Stimulated activated effector memory CD8-positive, alpha-beta T cell treated with anti-CD3 and anti-CD28 coated beads, Interleukin-12 subunit alpha, Interleukin-12 subunit beta, amount 100 ng/mL, for 72 hours (primary cell): ENCODE measurements at places on chromosomes 1 and 21.

- DNase-seq: no peak
These were observed 5.0 kb upstream of the PLA2G2C start for GRCh38 chr1:20191266-20191825.

DNA sequence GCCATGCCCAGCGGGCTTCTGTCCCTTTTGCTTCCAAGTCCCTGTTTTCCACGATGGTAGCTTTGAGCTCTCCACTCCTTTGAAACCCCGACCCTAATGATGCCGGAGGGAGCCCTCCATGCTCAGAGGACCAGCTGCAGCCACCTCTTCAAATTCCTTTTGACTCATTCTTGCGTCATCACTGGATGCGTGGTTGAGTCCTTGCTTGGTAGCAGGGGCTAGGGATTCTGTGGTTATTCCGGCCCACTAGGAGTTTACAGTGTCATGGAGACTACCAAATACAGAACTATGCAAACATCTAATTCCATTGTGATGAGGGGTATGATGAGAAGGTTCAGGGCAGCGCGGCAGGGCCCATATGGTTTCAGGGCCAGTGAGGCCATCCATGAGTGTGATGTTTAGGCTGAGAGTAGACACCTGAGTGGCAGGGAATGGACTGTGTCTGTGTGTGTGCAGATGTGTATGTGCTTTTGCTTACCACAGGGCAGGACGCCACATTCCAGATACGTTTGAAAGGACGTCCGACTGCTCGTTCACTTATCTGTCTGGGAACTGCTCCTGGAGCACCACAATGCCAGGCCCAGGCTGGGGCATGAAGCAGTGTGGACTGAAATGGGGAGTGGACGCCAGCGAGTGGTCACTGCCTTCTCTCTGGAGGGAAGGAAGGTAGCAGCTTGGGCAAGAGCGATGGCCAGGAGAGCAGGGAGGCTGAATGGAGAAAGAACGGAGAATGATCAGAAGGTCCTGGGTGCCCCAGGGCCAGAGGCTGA lies 30.4 kb upstream of the ZBTB21 start:
- no peak for DNase-seq

DNA sequence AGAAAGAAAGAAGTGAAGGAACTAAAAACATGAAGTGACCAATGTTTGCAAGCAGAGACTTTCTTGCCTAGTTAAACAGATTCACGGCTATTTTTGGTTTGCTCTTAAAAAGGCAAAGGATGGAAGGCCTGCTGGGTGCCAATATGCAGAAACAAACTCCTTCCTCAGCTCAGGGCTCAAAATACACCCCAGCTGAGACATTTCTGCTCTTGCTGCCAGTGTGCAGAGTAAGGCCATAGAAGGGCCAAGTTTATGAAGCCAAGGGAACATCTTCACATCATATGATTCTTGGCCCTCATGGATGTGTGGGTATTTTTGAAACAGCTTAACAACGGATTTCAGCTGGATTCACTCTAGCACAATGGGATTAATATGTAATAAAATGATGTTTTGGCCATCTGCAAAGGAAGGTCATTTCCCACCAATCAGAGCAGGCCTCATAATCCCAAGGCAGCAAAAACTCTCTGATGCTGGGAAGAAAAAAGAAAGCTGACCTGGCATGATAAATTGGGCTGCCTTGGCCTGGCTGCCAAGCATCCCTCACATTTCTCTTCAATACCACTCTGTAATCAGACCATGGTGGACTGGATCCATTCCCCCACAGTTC lies 70.7 kb downstream of the CAPZB start:
- no peak for DNase-seq

GRCh38 chr1:26938004-26938658 lies 16.6 kb downstream of the NUDC start:
- no peak for DNase-seq

- DNase-seq: no peak
These were observed 56.1 kb upstream of the SH3GLB1 start for GRCh38 chr1:86648255-86648654.

DNA sequence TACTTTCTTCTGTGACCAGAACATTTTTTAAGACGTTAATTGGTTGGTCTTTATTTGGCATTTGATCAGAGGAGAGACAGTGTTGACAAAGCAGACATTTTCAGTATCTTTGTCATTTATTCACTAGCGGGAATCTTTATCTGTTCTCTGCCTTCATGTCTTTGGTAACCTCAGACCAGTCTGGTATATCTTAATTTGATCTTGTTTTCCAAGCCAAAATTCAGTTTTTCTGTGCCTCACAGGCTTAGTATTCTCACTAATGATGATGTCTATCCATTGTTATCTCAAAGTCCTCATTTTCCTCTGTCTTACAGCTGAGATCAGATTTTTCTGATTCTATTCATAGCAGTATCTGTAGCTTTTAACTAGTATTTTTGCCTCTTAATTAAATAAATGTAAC lies 158.7 kb downstream of the GPR52 start:
- no peak for DNase-seq

GRCh38 chr1:33378976-33379375 lies 51.9 kb downstream of the PHC2 start:
- DNase-seq: no peak

- DNase-seq: no peak
These were observed 83.3 kb upstream of the PGBD5 start for GRCh38 chr1:230509281-230509977.

GRCh38 chr21:42315296-42315891 lies at the start of gene TFF3:
Gene TFF3 (minus strand): TSS chr21:42315409. CDS start chr21:42315374, 35 bp downstream.
- DNase-seq: no peak

GRCh38 chr1:201155354-201155753 lies 1.1 kb upstream of the TMEM9 start:
- DNase-seq: no peak

DNA sequence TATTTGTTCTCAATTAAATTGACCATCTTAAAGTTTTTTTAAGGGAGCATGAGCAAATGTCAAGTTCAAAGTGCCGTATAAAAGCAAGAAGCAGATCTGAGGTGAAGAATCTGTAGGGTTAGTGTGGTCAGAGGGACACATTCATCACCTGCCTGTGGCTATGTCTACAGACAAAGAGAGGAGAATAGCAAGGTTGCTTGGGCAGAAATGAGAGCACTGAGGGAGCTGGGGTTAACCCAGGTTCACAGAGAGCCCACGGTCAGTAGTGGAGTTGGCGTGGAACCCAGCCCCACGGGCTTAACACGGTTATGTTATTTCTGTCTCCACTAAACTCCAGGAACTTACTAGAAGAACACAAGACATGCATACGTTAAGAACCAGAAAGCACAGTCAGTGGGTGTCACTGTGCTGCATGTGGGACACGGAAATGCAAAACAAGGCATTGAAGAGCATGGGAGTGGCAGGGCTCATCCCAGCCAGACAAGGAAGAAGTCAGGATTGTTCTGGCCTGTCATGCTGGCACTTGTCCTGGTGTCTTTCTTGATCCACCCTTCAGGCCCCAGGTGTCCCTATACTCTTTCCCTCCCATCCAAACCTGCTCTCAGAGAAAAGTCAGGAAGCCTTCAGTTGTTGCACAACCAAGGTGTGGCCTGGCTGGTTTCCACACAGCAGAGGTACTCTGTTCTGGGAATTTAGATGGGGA lies 95.5 kb upstream of the IVNS1ABP start:
- DNase-seq: no peak

DNA sequence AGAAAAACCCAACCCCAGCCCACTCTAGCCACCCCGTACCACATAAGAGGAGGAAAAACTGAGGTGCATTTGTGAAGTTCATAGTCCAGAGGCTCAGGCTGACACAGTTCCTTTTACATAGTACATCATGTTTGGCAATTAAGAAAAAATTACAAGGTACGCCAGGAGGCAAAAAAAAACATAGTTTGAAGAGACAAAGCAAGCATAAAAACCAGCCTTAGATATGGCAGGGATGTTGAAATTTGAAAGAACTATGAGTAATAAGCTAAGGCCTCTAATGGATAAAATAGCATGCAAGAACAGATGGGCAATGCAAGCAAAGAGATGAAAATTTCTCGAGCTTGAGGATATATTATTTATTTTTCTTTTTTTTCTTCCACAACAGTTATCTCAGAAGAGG lies 31.9 kb downstream of the MIXL1 start:
- DNase-seq: no peak

- DNase-seq: no peak
These were observed 3895.3 kb downstream of the SRGAP2C start for GRCh38 chr1:125080077-125080476.

DNA sequence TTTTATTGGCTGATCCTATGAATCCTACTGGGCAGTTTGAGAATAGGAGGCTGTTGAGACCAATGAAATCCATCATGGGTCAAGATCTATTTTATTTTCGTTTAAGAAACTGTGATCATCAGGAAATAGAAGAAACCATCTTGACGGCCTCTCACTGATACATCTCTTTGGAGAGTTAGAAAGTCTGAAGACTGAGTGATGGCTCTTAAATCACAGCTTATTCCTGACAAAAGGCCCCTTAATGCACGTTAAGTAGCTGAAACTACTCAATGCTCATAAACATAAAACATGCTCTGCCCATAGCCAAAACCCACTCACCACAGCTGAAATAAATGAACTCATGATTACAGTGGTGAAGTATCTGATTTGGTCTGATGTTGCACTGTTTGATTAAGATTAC lies 784.5 kb upstream of the NEGR1 start:
- no peak for DNase-seq

DNA sequence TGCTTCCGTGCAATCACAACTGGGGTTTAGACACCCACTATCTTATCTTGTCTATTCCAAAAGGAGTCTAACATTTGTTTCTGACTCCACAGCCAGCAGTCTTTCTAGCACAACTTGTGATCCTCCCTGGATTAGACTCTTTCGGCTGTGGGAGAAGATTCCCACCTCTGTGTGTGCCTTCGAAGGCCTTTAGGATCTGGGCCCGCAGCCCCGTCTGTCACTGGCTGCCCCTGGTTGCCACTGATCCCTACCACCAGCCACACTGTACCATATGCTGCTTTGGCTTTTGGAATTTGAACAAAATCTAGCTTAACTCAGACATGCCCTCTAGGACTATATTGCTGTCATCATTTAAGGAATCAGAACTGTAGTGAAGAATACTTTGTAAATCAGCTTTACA lies 18.0 kb downstream of the NTPCR start:
- DNase-seq: no peak

GRCh38 chr1:92411511-92411910 lies 75.2 kb downstream of the GFI1 start:
- DNase-seq: no peak

DNA sequence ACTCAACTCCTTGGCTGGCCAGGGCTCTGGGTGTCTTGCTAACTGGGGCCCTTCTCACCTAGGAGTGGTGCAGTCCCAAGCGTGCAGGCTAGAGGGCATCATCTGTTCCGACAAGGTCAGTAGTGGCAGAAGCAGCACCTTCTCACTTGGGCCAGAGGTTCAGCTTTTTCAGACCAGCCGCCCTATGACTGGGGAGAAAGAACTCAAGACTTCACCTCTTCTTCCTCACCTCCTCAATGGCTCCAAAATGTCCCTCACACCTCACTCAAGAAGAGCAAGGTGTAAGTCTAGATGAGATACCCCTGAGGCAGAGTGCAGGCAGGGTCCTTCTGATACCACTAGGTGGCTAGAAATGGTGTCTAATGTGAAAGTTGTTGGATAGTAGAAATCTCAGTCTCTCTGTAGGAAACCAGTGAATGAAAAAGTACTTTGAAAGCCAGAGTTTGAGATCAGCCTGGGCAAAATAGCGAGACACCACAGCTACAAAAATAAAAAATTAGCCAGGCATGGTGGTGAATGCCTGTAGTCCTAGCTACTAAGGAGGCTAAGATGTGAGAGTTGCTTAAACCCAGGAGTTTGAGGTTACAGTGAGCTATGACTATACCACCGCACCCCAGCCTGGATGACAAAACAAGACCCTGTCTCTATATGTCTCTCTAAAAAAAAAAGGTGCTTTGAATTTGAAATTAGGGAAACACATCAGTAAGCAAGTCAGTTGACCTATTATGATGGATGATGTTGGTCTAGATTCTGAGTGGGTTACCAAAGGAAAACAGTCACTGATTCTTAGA lies 8.6 kb upstream of the IL20 start:
- DNase-seq: no peak

DNA sequence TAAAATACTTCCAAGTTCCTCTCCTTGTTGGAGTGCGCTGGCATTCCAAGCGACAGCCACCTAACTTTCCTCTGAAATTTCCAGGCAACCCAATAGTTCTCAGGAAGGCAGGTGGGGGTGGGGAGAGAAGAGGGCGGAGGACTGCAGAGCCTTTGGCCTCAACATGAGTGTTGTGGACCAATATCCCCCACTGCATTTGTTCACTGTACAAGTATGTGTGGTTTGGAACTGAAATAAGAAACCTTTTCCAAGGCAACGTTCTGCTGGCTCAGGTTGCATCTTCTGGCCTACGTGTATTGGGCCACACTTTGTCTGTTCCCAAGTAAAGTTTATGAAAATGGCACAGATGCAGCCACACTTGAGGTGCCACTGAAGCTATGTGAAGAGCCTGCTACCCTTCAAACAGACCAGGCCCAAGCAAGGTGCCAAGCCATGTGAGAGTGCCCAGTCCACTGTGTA lies 153.4 kb downstream of the DHRS3 start:
- no peak for DNase-seq

- no peak for DNase-seq
These were observed 273.7 kb upstream of the AJAP1 start for GRCh38 chr1:4380564-4381168.

GRCh38 chr1:22342734-22343191 lies 108.9 kb upstream of the ZBTB40 start:
- no peak for DNase-seq
